ENCODE measurements at places on chromosomes 3 and 15.

- no peak for DNase-seq
Observed at GRCh38 chr15:72227720-72228119, 3.3 kb downstream of the PKM start.

GRCh38 chr3:114323546-114324254, 29.9 kb downstream of the TIGIT start:
- DNase-seq = no peak

DNA sequence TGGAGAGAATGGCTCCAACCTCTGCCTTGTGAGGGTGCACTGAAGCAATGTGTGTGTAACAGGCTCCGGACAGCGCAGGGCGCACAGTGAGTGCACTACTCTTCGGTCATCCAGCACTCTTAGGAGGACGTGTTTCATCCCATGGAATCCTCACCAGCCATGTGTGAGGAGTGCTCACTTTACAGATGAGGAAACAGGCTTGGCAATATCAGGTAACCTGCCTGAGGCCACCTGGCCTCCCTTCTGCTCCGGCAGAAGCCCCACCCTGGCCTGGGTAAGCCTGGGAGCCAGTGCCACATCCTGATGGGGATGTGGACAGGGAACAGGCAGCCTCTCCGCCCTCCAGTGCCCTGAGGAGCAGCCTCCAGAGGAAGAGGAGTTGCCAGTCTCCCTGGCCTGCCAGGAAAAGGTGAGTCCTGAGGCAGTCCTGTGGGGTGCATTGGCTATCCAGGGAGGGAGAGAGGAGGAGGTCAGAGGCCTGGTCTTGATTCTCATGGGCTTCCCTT, 39.4 kb upstream of the LIMD1 start:
- no peak for DNase-seq

DNA sequence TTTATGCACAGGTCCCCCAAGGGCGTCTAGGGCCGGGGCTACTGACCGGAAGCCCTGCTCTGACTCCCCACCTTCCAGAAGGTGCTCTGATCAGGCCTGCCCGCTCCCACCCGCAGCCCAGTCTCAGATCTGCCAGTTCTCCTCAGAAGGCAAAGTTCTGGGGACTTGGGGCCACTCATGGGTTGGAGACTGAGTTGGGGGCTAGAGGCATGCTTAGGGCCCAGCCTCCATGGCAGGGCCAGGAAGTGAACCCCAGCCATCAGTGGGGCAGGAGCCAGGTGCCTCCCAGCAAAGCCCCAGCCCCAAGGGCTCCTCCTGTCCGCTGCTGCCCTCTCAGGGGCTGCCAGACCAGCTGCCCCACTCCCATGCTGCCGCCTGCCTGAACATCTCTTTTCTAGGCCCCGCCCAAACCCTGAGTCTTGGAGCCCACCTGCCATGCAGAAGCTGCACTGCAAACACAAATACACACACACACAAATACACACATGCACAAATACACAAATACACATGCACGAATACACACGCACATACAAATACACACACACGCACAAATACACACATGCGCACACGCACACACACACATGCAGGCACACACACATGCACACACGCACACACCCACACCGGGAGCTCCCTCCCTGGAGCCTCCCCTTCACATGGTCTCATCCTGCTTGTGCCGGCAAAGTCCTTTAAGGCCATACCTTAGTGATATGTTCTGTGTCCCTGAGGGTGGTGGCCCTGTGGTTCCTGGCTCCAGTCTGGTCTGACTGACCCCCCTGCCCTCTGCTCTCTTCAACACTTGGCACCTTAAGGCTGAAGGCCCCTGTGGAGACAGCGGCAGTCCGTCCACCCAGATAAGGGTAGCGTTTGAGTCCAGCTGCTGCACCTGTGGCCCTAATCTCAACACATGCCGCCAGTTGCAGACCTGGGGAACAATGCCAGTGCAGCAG, 59.2 kb upstream of the KLF13 start:
- no peak for DNase-seq

- no peak for DNase-seq
Observed at GRCh38 chr3:22542311-22542710, 660.8 kb upstream of the UBE2E2 start.

GRCh38 chr3:81666502-81667121, 94.8 kb downstream of the GBE1 start:
- no peak for DNase-seq

DNA sequence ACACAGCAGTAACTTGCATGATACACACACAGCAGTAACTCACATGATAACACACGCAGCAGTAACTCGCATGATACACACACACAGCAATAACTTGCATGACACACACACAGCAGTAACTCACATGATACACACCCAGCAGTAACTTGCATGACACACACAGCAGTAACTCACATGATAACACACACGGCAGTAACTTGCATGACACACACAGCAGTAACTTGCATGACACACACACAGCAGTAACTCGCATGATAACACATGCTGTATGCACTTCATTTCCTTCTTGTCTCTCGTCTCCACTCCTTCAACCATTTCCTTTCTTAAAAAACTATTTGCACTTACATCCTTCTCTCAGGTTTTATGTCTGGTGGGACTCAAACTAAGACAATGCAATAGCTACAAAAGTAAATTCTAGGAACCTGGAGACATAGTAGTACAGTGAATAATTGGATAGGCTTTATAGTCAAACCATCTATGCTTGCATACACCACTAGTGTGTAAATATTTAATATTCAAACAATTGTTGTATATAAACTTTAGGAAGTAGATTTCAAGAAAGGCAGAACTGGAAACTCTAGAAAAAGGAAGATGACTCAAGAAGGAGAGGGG, 130.8 kb downstream of the UACA start:
- no peak for DNase-seq

DNA sequence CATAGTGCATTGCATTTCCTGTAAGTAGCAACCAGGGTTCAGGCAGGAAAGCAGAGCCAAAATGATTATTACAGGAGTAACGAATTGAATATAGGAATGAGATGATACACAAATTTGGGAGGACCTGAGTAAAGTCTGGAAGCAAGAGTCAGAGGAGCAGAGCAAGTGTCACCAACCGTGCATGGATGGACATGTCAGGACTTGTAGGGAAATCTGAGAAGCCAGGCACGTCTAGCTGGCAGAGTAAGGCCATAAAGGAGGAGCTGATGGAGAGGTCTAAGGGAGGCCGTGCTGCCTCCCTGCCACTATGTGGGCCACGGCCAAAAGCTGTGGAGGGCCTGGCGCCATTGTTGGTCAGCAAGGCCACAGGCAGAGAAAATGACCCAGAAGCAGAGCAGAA, 22.4 kb downstream of the GJD2 start:
- no peak for DNase-seq

DNA sequence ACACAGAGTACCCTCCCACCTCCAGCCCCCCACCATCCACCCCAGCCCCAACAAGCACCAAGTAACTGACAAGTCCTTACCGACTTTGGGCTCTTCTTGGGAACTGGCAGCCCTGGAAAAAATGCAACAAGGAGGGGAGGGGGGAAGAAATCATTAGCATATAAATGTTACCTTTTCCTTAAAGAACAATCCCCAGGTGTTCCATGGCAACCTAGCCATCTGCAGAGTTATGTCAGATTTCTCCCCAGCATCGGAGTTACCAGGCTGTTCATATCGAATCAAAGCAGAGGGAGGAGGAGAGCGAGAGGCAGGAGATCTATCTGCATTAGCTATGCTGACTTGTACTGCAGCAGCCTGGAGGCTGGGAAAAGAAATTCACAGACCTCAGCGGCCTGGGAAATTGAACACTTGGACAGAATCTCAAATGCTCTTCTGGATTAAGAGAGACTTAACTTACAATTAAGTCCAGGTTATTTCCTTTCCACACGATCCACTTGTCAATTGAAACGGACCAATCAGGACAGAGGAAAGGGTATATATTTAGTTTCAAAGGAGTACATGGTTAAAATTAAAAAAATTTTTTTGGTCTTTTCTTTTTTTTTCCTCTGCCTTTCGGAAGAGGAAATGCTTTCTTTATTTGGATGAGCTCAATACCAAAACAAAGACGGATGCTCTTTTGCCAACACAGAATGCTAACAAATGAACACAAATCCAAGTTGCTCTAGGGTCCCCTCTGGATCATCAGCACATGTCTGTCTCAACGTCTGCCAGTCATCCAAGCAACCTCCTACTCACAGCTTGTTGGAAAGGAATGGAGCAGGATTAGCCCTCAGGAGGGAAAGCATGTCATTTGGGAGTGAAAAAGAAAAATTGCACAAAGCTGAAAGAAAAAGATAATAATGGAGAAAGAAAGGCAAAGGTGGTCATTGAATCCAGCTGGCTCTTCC, 637.1 kb downstream of the MAGI1 start:
- DNase-seq = no peak

GRCh38 chr15:71281256-71281655, 166.0 kb downstream of the THSD4 start:
- DNase-seq = no peak

GRCh38 chr3:33392703-33393125, 47.5 kb downstream of the UBP1 start:
- DNase-seq = no peak

- no peak for DNase-seq
Observed at GRCh38 chr3:149115114-149115513, 14.3 kb upstream of the HPS3 start.

DNA sequence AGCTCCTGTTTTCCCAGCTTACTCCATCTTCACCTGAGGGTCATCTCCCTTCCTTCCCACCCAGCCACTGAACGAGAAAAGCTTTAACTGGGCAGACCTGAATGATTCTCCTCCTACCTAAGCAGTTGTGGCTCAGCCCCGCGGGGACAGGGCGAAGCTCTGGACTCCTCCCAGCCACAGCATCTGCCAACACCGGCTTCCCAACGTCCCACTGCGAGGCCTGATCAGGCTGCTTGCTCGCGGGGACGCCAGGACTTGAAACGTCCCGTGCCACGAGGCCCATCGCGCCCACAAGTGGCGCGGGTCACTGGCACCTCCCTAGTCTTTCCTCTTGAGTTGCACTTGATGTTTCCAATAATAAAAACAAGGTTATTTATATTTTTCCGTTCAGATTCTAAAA, at the start of gene SPATA16:
Gene SPATA16 (minus strand): TSS at position 250 of the 400 bp plus-strand sequence. CDS start 23,504 bp downstream, outside the sequence.
- no peak for DNase-seq

GRCh38 chr15:69530991-69531664, 78.5 kb downstream of the RPLP1 start:
- DNase-seq = no peak

GRCh38 chr15:31328428-31328968, 1.9 kb downstream of the KLF13 start:
- peak; percentile 34 for DNase-seq

DNA sequence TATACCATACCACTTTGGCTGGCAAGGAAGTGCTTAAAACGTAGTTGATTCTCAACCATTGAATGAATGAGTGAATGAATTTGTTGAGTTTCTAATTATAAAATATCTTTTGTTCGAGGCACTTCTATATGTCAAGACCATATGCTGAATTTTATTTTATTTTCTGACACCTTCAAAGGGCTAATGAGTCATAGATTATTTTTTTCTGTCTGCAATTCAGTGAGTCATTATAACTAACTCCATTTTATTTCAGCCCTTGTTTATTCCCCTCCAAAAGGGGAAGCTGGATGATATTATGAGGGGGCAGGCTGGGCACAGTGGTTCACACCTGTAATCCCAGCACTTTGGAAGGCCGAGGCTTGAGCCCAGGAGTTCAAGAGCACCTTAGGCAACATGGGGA, 142.4 kb downstream of the P2RY1 start:
- no peak for DNase-seq

- no peak for DNase-seq
Observed at GRCh38 chr3:129593230-129593594, 13.3 kb downstream of the PLXND1 start.

- no peak for DNase-seq
Observed at GRCh38 chr3:183541235-183541655, 14.3 kb downstream of the KLHL6 start.
